ENCODE measurements at places on chromosomes 3 and 15.

DNA sequence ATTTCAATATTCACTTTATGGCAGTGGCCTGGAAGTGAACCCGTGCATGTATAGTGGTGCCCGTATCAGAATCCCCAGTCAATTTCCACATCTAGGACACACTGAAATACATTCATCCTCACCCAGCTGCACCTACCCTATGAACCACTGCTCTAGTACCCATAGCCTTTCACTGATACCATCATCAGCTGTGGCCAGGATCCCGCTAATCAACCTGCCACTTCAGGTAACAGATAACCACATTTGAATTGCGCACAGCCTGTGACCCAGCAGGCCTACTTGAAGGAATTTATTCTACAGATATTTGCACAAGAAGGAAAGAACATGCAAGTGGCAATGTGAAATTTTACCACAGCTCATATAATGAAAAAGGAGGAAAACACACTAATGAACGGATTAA is 161.0 kb upstream of the CCDC54 start:
- no peak for DNase-seq

DNA sequence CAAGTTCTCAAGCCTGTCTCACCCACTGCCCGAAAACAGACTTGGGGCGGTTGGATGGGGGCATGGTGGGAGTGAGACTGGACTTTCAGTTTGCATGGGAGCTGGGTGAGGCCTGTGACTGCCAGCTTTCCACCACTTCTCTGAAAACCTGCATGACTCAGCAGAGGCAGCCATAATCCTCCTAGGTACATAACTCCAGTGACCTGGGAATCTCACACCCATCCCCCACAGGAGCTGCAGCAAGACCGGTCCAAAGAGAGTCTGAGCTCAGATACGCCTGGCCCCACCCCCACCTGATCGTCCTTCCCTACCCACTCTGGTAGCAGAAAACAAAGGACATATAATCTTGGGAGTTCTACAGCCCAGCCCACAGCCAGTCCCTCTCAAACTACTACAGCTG is 107.2 kb downstream of the NSMCE3 start:
- no peak for DNase-seq

GRCh38 chr3:30269751-30270445 is 336.5 kb upstream of the TGFBR2 start:
- no peak for DNase-seq

GRCh38 chr3:186959029-186959624 is 28.8 kb downstream of the ST6GAL1 start:
- no peak for DNase-seq

GRCh38 chr3:175346573-175347356 is 487.6 kb downstream of the NAALADL2 start:
- DNase-seq, result peak; percentile 92

DNA sequence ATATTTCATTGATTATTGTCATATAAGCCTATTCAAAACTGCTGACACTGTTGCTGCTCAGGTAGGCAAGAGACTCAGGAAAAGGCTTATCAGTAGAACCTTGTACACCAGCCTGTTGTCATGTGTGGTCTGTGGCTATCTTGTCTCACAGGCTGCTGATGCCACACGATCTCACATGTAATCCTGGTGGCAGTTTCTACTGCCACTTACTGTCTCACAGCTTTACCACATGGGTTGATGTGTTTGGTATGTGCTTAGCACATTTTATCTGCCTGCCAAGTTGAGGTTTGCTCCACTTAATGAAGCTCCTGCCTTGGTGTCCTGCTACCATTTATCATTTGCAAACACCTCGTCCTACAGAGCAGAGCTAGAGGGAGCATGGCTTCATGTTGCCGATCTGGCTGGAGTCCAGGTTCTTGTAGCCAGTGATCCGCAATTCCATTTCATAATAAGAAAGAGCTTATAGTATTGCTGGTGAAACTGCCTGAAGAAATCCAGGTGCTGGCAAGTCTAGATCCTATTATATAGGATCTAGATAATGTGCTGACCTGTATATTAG is 637.9 kb downstream of the NLGN1 start:
- no peak for DNase-seq

DNA sequence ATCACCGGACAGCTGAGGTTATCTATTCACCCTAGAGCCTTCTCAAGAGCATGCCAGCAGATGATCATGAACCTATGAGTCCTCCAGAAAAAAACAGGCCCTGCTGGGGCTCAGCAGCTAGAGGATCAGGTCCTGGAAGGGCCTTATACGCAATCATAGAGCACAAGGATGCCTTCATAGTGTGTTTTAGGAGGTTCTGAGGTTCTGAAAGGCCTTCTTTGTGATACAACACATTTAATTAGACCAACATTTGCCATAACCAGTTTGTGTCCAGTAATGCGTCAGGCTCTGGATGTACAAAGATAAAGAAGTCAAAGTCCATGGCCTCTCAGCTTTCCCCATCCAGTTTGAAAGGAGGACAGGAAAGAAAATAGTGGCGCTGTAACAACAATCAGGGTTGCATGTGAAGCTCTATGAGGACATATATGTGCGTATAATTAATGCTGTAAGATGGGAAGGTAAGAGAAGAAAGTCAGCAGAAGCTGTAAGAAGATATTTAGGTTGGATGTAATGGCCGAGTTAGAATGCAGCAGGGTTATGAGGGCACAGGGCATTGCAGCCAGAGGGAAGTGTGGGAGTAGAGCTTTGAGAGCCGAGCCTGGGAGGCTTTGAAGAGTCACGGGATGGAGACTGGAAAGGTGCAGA is 302.6 kb upstream of the TBL1XR1 start:
- DNase-seq, result no peak

- no peak for DNase-seq
Measured at GRCh38 chr3:161187046-161187445, 34.1 kb upstream of the NMD3 start.

- DNase-seq, result no peak
Measured at GRCh38 chr15:35885870-35886269, 339.9 kb upstream of the DPH6 start.

- DNase-seq, result no peak
Measured at GRCh38 chr3:111662012-111662411, 66.9 kb upstream of the ZBED2 start.

DNA sequence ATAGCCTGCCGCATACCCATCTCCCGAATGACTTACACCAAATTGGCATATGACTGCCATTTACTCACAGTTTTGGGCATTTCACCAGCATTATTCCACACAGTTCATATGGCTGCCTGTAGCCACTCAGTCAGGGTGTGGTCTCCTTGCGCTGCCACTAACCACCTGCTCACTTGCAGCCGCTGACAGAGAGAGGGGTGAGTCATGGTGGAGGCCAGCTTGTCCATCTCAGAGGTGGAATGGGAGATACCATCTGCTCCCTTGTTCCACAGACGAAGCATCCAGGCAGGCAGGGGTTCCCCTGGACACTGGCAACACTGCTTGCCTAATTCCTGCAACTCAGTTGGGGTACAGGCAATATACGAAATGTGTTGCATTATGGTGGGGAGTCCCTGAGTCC is 15.6 kb downstream of the CCRL2 start:
- DNase-seq, result no peak

- peak; percentile 38 for DNase-seq
Measured at GRCh38 chr15:78358102-78358870, 18.1 kb downstream of the CRABP1 start.

GRCh38 chr15:63971427-63971805 is 74.9 kb downstream of the DAPK2 start:
- no peak for DNase-seq

GRCh38 chr15:91849749-91850161 is 3.8 kb upstream of the SLCO3A1 start:
- peak; percentile 55 for DNase-seq

- DNase-seq, result no peak
Measured at GRCh38 chr15:41017066-41017735, 63.9 kb downstream of the CHAC1 start.

DNA sequence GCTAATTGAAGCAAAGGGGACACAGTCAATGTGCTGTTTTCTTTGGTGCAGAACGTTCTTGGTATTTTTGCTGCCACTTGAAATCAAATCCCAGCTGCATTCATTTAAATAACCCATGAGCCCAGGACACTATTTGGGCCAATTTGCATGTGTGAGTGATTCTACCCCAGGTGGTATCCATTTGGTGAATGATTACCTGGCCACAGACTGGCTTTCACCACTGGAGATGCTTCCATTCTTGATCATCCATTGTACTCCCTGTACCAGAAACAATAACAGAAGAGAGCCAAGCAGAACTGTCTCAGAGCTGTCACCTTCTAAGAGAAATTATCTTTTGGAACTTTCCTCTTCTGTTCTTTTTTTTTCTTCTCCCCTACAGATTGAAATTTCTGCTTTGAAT is 139.7 kb upstream of the RARB start:
- DNase-seq, result no peak

GRCh38 chr3:158443632-158444031 is 127.4 kb upstream of the MLF1 start:
- DNase-seq, result no peak

- DNase-seq, result no peak
Measured at GRCh38 chr15:86912661-86913060, 833.0 kb downstream of the AGBL1 start.

DNA sequence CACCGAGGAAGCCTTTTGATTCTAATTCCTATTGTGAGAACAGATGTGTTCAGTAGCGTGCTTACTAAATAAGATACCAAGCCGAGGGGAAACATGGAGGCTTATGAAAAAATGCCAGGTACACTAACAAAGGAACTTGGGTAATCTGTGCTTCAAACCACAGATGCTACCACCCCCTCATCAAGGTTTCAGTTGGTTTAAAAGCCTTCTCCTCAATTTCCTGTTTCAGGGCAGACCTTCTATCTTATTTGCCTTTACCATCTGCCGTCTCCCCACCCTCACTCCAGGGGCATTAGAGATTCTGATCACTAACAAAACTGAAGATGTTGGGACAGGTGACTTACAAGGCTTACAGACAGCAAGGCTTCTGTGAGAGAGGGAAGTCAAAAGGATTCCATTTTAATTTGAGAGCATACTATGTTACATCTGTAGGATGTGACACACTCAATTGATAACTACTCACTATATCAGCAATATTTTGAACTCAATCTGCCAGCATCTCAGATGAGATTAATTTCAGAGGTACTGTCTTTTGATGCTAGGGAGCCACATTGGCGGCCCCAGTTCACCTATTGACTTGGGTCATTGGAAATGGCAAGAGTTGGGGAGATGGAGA is 60.6 kb upstream of the PLCL2 start:
- no peak for DNase-seq

GRCh38 chr15:91407269-91407889 is 307.3 kb downstream of the SV2B start:
- DNase-seq, result peak; percentile 17

GRCh38 chr3:38003371-38003816 is 12.8 kb downstream of the VILL start:
- DNase-seq, result peak; percentile 50

- DNase-seq, result peak; percentile 46
Measured at GRCh38 chr3:66372681-66373350, 128.0 kb downstream of the LRIG1 start.

DNA sequence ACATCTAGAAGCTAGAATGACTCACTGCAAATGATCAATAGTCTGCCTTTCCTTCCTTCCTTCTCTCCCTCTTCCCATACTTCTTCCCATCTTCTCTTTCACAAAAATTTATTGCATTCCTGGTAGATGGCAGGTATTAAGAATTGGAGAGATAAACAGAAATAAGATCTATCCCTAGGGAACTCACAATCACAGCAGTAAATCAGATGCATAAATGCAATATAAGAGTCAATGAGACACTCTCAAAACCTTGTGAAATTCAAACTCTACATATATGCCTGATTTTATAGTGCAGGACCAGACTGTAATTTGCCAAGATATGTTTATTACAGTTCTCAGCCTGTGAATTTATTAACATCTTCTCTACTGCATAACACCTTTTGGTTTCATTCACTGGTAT is 78.3 kb upstream of the ARL6 start:
- DNase-seq, result no peak

DNA sequence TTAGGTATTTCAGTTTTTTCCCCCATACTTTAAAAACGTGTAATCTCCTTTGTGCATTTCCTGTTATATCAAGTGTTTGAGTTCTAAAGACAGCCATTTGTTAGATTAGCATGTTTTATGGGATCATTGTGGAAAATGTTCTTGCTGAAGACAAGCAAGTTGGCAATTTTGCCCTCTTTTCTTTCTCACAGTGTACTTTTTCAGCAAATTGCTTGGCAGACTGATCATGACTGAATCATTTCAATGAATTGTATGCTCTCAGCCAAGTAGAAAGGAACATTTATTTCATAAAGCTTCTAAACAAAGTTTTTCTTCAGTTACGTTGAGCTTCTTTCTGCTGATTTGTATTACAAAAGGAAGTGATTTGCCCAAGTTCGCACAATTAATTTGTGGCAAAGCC is 51.6 kb downstream of the ATG7 start:
- DNase-seq, result no peak

DNA sequence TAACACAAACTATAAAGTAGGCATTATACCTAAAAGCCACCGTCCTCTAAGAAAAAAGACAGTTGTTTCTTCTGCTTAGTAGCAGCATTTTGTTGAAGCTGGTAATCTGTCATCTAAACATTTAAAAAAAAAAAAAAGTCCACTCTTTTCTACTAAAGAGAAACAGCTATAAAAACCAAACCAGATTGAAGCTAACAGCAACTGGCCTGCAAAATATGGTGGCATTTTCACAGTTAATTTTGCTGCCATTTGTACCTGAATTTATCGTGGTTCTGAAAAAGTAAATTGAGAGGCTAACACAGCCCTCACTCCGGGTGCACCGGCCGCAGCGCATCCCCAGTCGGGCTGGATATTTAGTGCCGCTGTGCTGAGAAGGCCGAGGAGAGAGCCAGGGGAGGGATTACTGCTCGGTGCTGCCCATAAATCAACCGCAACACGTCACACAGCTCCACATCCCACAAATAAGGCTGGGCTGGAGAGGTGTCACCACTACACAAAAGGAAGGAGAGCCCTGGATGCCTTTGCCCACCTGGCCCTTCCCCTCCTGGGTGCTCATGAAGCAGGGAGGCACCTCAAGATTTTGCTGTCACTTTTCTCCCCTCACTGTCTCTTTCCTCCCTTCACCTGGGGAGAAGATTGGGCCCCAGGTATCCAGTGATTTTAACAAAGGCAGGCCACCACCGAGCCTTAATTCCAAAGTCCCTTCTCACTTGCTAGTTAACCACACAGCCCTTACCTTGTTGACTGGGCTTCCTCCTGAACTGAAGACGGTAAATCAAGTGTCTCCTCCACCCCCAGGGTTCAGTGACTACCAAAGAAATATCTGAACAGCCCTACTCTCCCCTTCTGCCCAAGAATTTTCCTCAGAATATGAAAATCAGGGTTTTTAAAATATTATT is 44.4 kb downstream of the MECOM start:
- no peak for DNase-seq

DNA sequence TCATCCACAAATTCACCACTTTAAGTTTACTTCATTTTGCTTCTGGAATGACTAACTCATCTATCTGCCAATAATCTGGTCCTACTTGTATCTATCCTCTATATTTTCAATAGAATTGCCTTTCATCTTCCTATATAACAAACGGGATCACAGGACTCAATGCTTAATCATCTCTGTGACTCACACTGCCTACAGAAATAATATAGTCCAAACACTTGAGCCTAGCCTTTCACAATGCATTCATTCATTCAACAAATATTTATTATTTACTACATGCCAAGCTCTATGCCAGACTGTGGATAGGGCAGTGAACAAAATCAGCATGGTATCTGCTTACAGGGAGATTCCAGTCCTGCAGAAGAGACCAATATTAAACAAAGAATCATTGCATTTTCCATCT is 16.6 kb upstream of the AGTR1 start:
- DNase-seq, result peak; percentile 19

GRCh38 chr3:136141291-136141785 is 54.8 kb downstream of the MSL2 start:
- DNase-seq, result peak; percentile 25

GRCh38 chr3:149701206-149701976 is 43.6 kb upstream of the WWTR1 start:
- peak; percentile 18 for DNase-seq
